ENCODE measurements at places on chromosomes 13 and 19.

DNA sequence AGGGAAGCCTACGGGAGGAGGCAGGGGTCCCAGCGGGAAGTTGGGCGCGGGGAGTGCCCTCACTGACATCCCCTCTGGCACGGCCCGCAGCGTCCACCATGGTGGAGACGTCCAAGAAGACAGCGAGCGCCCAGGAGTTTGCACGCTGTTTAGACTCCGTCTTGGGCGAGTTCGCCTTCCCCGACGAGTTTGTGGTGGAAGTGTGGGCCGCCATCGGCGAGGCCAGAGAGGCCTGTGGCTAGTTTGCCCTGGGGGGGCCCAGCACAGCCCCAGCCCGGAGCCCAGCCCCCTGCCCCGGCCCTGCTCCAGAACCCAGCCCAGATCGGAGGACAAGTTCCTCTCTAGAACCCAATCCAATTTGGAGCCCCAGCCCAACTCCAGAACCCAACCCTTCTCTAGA is 4.7 kb downstream of the GIPC3 start:
- DNase-seq, result no peak

GRCh38 chr13:47903836-47904235 is 97.2 kb downstream of the SUCLA2 start:
- no peak for DNase-seq

GRCh38 chr19:42370068-42370520 is 20.0 kb downstream of the CNFN start:
- DNase-seq, result no peak

DNA sequence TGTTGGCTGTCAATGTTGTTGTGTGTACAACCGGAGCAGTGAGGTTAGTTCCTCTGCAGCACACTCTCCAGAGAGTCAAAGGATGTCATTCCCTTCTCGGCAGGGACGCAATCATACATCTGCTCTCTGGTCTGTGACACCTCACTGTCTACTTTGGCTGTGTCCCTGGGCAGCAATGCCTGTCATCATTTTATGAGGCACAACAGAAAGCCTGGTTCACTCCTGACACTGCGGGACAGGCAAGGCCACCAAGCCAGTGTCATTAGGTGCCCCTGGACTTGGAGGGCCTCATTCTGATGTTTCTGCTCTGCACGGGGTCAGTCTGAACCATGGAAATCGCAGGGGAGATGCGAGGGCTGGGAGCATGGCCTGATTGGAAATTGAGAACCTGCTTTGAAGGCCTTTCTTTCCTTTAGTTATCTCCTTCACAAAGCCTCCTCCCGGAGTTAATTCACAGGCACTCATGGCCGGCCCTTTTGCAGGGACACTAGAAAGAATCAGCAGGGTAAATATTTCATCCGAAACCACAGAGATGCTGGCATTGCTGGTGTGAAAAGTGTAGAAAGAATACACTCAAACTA is 284.4 kb downstream of the ZNF536 start:
- no peak for DNase-seq

- DNase-seq, result no peak
Measured at GRCh38 chr13:92164822-92165221, 766.4 kb downstream of the GPC5 start.

DNA sequence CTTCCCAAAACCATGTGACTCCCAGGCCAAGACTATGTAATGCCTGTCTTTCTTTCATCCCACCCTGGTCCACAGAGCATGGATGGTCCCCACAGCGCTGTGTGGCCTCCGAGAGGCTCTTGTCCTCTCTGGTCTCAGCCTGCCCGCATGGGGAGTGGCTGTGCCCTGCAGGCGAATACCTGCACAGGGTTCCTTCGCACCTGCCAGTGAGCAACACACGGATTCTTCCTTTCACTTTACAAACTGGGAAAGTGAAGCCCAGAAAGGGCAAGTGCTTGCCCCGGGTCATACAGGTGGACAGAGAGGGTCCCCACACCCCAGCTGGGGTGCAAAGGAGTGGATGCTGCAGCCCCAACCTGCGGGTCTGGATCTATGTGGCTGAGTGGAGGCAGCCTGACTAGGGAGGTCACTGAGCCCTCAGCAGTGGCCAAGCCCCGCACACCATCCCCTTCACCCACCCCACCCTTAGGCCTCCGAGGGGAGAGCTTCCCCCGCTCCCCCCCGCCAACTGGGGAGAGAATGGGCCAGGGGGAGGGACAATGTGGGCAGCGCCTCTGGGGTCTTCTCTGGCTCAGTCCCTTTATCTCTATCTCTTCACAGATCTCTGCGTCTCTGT is 747 bp upstream of the MARK4 start:
- no peak for DNase-seq

DNA sequence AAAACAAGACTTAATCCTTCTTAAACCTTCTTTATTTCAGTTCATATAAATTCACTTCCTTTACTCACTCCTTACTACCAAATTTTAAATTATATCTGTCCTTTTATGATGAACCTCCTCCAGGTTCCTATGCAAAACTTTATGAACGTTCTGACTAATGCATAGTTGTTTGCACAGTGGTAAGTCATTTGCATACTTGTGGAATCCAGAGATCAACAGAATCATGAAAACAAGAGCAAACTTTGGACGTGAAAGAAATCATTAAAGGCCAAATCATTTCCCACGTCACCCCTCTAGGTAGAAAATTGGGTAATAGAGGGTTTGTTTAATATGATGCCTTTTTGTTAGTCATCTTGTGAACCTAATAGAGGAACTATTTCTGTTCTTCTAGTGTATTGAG is 32.3 kb upstream of the MYCBP2 start:
- DNase-seq, result no peak

DNA sequence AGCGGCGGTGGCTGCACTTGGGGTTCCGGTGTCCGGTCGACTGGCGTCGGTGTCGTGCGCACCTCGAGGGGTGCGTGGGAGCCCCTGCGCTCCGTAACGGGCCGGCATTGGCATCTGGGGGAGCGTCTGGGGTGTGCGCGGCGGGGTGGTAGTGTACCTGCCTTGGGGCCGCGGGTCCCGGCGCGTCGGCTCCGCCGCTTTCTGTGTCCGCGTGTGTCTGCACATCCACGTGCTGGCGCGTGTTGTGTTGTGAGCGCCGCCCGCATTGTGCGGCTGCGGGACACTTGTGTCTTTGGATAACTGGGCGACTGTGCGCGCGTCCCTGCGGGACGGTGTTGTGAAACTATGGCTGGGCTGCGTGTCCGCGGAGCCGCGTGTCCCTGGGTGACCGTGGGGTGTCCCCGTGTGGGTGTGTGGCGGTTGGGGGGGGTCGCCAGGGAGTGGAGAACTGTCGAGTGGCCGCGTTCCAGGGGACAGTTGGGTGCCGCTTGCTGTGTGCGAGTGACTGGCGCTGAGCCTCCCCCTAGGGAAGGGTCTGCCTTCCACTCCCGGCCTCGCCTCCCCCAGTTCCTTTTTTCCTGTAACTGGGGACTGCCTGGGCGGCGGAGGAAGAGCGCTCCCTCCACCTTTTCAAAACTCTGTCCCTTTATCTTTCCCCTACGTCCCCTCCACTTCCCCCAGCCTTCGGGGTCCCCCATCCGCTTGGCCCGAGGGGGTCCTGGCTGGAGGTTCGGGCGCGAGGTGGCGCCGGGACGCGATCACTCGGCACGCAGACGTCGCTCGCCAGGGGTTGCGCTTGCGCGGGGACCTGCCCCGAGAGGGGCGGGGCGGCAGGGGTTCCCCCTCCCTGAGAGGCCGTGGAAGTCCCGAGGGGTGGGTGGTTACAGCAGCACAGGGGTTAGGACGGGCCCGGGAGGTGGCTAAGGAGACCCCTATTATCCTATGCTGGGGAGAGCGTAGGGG is 5.7 kb upstream of the NFIC start:
- peak; percentile 72 for DNase-seq

- DNase-seq, result no peak
Measured at GRCh38 chr19:56211718-56212117, 9.6 kb downstream of the ZSCAN5C start.

DNA sequence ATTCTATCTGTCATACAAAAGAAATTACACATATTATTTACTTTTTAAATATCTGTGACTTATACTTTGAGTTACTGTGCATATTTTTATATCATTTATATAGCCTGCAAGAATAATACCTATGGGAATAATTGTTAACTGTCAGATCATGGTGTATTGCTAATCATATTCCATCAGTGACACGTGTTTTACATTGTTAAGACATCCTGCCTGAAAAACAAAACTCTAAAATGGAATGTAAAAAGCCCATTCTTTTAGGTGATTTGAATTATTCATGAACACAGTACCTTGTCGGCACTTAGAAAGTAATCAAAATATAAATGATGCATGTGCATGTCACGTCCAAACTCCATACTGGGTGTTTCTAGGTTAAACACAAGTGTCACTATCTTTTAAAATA is 533.8 kb upstream of the PCDH9 start:
- DNase-seq, result peak; percentile 43

- DNase-seq, result no peak
Measured at GRCh38 chr19:38247734-38248268, 8.4 kb downstream of the PPP1R14A start.

GRCh38 chr19:46056536-46056935 is 15.7 kb upstream of the IGFL4 start:
- no peak for DNase-seq

- DNase-seq, result peak; percentile 22
Measured at GRCh38 chr13:36418022-36418805, 14.1 kb upstream of the CCNA1 start.

DNA sequence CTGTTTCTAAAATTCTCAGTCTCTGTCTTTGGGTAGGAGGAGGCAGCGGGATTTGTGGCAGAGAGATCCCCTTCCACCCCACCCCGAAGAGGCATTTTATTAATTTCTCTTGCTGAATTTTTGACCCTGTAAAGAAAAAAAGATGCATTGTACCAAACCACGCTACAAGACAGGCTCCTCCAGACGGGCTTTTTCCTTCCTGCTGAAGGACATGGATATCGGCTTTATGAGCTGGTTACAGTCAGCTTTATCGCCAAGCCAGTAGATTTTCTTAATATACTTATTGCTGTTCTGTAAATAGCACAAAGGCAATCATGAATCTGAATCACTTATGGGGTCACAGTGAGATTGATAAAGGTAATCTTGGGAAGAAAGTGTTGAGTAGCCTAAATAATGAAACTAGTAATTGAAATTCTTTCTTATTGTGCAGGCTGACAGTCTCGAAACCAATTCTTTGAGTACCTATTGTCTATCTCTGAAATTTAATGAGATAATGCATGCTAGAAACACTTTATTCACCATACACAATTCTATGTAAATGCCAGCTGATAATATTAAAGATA is 24.5 kb downstream of the MBNL2 start:
- DNase-seq, result no peak
